ENCODE measurements at places on chromosomes 4 and X. TPM values are rescaled to one million over a fixed set of nuclear protein-coding genes. Genes with fewer than 3 reads are reported as not detected.
A peak's percentile ranks its signal among the peaks of the same experiment; 100 is the strongest.

DNA sequence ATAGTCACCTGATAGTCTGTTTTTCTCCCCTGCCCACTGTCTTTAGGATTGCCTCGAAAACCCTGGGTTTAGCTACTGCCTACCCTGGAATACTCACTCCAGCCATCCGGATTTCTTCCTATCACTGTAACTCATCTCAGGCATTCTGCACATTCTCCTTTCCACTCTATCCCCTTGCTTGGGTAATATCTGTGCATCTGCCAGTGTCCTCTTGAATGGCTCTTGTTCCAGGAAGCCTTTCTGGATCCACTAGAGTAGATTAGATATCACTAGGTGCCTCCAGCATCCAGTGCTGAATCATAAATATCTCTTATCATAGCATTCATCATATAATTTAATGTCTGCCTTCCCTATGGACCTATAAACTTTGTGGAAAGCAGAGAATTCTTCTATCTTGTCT, 17.1 kb upstream of the GALNT7 start:
- DNase-seq, result no peak
- no peaks in the 10 kb centered on the region for H3K36me3 ChIP-seq
- H3K4me1 ChIP-seq, result no peaks in the 10 kb centered on the region
- H3K4me3 ChIP-seq, result no peak overlapping the region
- no peak overlapping the region for H3K27ac ChIP-seq

DNA sequence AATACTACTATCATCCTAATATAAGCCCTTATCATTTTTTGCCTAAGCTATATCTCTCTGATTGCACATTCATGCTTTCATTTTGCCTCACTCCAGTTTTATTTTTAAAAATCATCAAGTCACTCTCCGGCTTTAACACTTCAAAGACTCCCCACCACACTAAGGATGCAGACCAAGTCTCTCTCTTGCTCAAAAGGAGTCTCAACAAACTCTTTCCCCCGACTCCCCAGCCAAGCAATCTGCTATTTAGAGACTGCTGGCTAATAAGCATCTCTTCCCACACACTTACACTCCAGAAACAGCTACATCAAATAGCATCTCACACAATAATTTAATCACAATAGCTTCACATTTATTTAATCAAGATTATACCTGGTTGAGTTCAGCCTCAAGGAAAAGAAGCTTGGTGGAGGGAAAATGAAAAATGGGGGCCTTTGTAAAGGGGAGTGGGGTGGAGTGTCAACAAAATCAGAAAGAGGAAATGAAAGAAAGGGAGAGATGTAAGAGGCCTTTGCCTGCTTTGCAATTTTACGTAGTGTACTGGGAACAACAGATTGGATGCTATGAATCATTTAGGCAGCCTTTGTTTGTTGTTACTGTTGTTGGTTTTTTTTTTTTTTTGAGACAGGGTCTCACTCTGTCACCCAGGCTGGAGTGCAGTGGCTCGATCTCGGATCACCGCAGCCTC, 104.1 kb upstream of the MCF2 start:
- no peaks in the 10 kb centered on the region for H3K27me3 ChIP-seq
- no peak overlapping the region for H3K4me3 ChIP-seq

DNA sequence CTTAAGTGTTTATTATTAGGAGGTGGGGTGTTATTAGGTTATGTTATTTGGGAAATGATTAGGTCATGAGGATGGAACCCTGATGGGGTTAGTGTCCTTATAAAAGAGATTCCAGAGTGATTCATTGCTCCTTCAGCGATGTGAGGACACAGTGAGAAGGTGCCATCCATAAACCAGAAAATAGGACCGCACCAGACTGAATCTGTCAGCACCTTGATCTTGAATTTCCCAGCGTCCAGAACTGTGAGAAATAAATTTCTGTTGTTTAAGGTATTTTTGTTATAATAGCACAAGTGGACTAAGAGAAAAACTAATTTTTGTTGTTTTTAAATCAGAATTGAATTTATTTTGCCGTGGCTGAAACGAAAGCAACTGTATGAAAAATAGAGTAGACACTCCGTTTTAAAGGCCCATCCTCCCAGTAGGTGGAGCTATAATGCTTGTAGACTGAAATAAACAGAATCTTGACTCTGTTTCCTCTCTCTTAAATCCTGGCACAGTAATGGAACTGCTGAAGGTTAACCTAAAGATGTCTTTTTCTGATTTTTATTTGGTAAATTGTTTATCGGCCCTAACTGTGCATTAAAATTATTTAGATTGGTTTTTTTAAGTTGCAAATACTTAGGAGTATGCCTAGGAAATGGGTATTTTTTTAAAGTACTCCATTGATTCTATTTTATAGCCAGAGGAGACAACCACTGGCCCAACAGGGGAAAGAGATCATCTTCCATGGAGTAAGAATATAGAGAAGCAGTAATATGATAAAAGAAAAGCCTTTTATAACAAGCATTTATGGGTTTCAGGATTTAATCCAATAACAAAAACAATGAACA, 133.2 kb upstream of the ADAMTS3 start:
- H3K27me3 ChIP-seq, result no peaks in the 10 kb centered on the region
- no peak overlapping the region for H3K27ac ChIP-seq
- DNase-seq, result no peak
- no peaks in the 10 kb centered on the region for H3K4me1 ChIP-seq
- H3K4me3 ChIP-seq, result no peak overlapping the region

GRCh38 chrX:65894133-65894532, 145.7 kb downstream of the VSIG4 start:
- H3K4me3 ChIP-seq, result no peak overlapping the region
- no peaks in the 10 kb centered on the region for H3K27me3 ChIP-seq
- no peak overlapping the region for H3K27ac ChIP-seq
- H3K4me1 ChIP-seq, result no peaks in the 10 kb centered on the region
- no peaks in the 10 kb centered on the region for H3K36me3 ChIP-seq
- no peak for DNase-seq

DNA sequence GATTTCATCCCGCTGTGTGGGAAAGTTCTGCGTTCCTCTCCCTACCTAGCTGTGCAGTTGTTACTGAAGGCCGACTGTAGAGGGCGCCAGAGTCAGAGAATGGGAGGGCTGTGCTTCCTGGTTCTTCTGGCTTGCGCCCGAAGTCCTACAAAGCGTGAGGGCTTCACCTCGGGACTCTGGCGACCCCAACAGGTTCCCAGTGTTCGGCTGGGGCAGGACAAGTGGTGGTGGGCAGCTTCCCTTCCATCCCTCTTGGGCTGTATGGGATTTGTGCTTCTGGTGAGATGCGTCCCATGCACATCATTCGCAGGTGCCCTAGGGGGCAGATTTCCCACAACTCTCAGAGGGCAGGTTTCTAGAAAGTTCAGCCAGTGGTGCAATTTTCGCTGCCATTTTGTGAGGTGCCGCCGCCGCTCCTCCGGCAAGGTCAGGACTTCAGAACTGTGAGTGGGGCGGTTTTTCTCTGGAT, 27.3 kb downstream of the CT45A1 start:
- H3K27me3 ChIP-seq, result no peaks in the 10 kb centered on the region
- no peak overlapping the region for H3K27ac ChIP-seq
- no peak for DNase-seq
- no peak overlapping the region for H3K4me3 ChIP-seq

DNA sequence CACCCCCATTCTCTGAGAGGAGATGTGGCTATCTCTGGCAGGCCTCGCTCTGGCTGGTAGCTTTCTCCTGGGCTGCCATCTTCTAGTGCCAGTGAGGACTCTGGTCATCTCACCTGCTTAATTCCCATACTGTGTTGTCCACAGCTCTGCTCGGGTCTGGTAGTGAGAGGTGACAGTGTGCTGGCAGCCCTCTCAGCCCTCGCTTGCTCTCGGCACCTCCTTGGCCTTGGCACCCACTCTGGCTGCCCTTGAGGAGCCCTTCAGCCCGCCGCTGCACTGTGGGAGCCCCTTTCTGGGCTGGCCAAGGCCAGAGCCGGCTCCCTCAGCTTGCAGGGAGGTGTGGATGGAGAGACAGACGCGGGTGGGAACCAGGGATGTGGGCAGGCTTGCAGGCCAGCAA, 52.7 kb downstream of the CPLX1 start:
- DNase-seq, result no peak
- H3K4me1 ChIP-seq, result peaks cover 29% of the 10 kb centered on the region
- H3K4me3 ChIP-seq, result peak overlapping the region; percentile 16
- H3K27ac ChIP-seq, result peak overlapping the region; percentile 65

GRCh38 chr4:118939169-118939783, 50.6 kb downstream of the SYNPO2 start:
- H3K36me3 ChIP-seq, result no peaks in the 10 kb centered on the region
- peaks cover 18% of the 10 kb centered on the region for H3K4me1 ChIP-seq
- H3K27me3 ChIP-seq, result no peaks in the 10 kb centered on the region
- H3K27ac ChIP-seq, result peak overlapping the region; percentile 71
- no peak for DNase-seq
- H3K4me3 ChIP-seq, result peak overlapping the region; percentile 39

GRCh38 chr4:141501931-141502330, 134.5 kb upstream of the IL15 start:
- no peak overlapping the region for H3K4me3 ChIP-seq
- no peak overlapping the region for H3K27ac ChIP-seq
- no peaks in the 10 kb centered on the region for H3K36me3 ChIP-seq
- no peaks in the 10 kb centered on the region for H3K4me1 ChIP-seq
- DNase-seq, result no peak

GRCh38 chr4:15336410-15337167, 91.2 kb upstream of the C1QTNF7 start:
- H3K4me3 ChIP-seq, result no peak overlapping the region
- DNase-seq, result no peak
- no peaks in the 10 kb centered on the region for H3K36me3 ChIP-seq
- no peaks in the 10 kb centered on the region for H3K27me3 ChIP-seq

DNA sequence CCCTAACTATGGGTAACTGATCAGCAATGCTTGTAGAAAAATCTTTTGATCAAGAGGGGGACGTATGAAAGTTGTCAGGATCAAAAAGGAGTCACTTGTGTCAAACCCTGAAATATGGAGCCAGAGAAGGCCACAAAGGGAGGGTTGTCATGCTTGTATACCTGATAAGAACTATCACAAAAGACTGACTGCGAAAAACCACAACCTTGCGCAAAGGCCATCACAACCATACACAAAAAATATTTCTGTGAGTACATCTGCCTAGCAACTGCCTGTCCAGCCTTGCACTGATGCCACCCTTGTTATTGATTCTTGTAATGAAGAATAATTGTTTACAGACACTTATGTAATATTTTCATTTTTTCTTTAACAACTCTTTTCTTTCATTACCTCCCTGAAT, 22.8 kb upstream of the EIF4E start:
- no peak overlapping the region for H3K4me3 ChIP-seq
- no peak overlapping the region for H3K27ac ChIP-seq
- DNase-seq, result no peak
- no peaks in the 10 kb centered on the region for H3K27me3 ChIP-seq
- no peaks in the 10 kb centered on the region for H3K36me3 ChIP-seq

- no peaks in the 10 kb centered on the region for H3K4me1 ChIP-seq
- H3K27me3 ChIP-seq, result no peaks in the 10 kb centered on the region
- H3K27ac ChIP-seq, result no peak overlapping the region
- no peak for DNase-seq
- no peaks in the 10 kb centered on the region for H3K36me3 ChIP-seq
These were observed 140.7 kb downstream of the MAGEB17 start for GRCh38 chrX:16307950-16308349.

DNA sequence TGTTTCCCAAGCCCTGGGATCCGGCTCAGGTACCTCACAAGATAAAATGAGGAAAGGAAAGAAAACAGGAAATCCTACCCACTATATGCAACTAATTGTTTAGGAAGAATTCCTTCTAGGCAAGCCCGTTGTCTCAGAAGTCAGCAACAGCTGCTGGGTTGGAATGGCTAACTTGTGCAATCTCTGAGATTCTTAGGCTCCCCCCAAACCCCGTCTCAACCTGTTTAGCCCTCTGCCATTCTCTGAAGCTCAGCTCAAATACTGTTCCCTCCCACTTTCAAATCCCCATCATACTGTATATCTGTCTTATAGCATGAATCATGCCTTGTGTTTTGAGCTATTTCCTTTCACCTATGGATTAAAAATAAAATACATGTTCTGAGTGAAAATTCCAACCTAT, 28.9 kb downstream of the STARD8 start:
- no peaks in the 10 kb centered on the region for H3K4me1 ChIP-seq
- H3K27me3 ChIP-seq, result no peaks in the 10 kb centered on the region
- H3K27ac ChIP-seq, result no peak overlapping the region
- no peaks in the 10 kb centered on the region for H3K36me3 ChIP-seq
- H3K4me3 ChIP-seq, result no peak overlapping the region
- no peak for DNase-seq

DNA sequence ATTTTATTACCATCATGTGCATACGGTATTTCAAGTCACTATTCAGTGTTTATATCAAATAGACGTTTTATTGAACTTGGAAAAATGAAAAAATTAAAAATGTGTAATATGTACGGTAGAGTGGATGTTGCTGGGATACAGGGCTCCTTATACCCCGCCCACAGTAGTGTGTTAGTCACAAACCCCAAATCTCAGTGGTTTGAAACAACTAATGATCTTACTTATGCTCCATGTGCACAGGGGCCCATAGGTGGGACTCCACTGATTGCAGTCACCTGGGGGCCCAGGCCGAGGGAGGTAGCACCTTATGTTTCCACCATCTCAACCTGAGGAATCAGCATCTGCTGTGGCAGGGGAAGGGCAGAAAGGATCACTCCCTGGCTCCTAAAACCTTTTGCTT, 18.1 kb downstream of the LSM6 start:
- H3K27ac ChIP-seq, result no peak overlapping the region
- DNase-seq, result no peak
- peaks cover 29% of the 10 kb centered on the region for H3K36me3 ChIP-seq
- no peaks in the 10 kb centered on the region for H3K27me3 ChIP-seq
- H3K4me3 ChIP-seq, result no peak overlapping the region

- H3K4me1 ChIP-seq, result no peaks in the 10 kb centered on the region
- H3K4me3 ChIP-seq, result peak overlapping the region; percentile 32
- H3K36me3 ChIP-seq, result no peaks in the 10 kb centered on the region
- H3K27ac ChIP-seq, result no peak overlapping the region
These were observed 17.1 kb upstream of the PAGE2B start for GRCh38 chrX:55057675-55058249.

DNA sequence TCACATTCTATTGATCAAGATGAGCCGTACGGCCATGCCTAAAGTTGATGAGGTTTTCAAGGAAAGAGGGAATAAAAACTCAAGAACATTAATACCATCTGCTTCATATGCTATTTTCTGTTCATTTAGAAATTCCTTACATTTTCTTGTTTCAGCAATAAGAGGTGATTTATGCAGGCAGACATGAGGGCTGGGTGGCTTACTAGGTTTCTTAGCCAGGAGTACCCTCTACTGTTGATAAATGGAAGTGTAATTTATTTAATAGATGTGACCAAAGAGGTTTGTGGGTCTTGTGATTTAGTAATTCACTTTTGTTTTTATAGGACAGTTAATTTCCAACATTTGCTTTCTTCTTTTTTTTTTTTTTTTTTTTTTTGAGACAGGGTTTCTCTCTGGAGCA, 6.4 kb upstream of the SMIM9 start:
- H3K4me3 ChIP-seq, result no peak overlapping the region
- no peak overlapping the region for H3K27ac ChIP-seq
- no peaks in the 10 kb centered on the region for H3K36me3 ChIP-seq
- H3K4me1 ChIP-seq, result no peaks in the 10 kb centered on the region

BTC gene
- total RNA-seq, result 0.10 TPM

EFHC2 gene
- total RNA-seq, result not detected

MUC7 gene
- total RNA-seq, result not detected

SGMS2 gene
- 14.7 TPM for total RNA-seq

SLC9B2 gene
- 2.0 TPM for total RNA-seq

HOPX gene
- total RNA-seq, result 5.3 TPM

Measured in gastrocnemius medialis (tissue), 4 donors.